ENCODE measurements at places on chromosomes 13 and 19.

DNA sequence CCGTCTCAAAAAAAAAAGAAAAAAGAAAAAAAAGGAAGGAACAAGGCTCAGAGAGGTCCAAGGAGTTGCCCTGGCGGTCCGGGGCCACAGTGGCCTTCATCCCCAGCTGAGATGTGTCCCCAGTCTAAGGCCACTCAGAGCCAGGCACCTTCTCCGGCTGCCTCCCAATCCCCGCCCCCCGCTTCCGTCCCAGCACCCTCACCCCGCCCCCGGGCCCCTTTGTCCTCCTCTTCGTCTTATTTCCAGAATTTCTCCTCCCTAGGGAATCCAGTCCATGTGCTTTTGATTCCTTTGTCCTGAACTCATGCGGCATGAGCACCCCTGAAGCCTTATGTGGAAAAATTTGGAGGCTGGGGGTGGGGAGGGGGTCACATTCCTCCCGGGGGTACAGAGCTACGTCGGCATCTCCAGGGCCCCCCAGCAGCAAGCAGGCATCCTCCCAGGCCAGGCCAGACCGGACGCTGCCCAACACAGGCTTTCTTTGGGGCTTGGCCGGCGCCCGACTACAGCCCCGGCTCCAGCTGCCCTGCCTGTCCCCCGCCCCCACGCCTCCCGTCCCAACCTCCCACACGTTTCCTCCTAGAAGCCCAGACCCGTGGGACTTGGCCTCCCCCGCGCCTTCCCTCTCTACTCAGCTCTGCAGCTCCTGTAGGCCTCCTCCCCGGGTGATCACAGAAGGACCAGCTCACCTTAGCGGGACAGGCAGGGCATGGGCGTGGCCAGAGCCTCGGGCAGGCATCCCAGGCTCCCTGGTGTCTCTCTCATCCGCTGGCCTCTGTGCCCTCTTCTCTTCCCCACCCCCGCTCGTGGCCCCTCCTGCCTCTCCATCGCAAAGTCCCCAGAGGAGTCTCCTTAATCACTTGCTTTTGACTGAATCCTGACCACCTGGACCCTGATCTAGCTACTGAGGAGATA, 17.8 kb upstream of the ADGRE5 start:
- DNase-seq: peak; percentile 65

DNA sequence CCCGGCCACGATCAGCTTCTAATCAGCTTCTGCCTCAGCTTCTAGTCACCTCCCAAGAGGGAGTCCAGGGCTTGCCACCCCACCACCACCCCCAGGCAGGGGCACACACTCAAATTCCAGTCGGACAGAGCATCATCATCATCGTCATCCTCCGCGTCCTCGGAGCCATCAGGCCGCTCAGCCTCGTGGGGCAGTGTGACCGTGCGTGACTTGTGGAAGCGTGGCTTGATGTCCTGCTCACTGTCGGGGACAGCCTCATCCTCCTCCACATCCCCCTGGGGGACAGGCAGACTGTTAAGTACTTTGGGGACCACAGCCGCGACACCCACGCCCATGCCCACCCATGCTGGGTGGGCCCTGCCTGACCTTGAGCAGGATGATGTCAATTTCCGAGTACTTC, 12.5 kb downstream of the TNPO2 start:
- DNase-seq: no peak

- DNase-seq: no peak
These were observed 572 bp downstream of the UGGT2 start for GRCh38 chr13:96052656-96053002.

DNA sequence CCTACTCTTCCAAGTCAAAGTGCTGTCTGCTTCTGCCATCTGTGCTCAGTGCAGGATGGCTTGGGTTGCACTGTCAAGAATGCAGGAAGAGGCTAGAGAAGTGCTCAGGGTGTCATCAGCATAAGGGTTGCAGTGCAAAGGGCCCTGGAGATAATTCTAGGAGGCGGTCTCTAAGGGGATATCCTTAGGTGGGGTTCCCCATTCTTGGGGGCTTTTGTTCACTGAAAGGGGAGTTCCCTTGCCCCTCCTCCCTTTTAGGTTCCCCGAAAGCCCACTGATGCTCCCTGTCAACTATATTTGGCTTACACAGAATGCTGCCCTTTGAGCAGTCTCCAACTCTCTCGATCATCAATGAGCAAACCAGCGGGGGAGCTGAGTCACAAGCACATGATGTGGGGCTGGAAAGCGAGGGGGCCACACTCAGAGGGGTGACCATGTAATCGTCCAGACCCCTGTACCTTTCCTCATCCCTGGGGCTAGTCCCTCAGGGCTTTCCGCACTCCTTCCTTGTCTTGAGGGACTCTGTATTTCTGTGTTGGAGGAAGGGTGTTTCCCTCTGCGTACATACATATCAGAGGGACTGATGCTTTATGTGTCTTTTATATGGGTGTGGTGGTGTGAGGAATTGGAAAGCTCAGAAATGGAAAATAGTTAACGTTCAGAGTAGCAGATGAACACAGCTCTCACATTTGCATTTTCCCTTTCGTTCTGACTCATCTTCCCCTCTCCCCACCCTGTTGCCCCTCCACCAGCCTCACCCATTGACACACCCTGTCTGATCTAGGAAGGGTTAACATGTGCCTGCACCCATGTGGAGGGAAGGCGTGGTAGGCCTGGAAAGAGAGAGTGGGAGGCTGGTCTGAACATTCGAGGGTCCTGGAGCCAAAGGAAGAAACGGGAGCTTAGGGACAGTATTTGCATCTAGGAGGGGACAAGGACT, 6.7 kb downstream of the ZBTB32 start:
- peak; percentile 76 for DNase-seq

- DNase-seq: no peak
These were observed 330.3 kb upstream of the MIR17HG start for GRCh38 chr13:91017031-91017668.

- DNase-seq: no peak
These were observed 158.1 kb downstream of the PCDH9 start for GRCh38 chr13:67071918-67072598.

- DNase-seq: no peak
These were observed 1171.9 kb downstream of the EFNB2 start for GRCh38 chr13:105363261-105364190.

- no peak for DNase-seq
These were observed 44.5 kb downstream of the RUBCNL start for GRCh38 chr13:46342538-46342937.

DNA sequence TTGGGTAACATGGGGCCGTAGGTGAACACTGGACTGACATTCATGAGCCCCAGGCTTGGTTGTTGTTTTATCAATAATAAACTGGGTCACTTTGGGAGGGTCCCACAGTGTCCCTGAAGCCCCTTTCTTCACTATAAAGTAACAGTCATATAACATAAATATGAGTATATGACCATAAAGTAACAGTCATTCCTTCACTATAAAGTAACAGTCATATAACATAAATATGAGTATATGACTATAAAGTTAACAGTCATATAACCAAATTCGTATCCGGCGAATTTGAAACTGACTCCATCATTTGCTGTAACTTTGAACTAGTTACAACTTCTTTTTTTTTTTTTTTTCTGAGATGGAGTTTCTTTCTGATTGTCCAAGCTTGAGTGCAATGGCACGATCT, 210.3 kb downstream of the KATNAL1 start:
- no peak for DNase-seq

DNA sequence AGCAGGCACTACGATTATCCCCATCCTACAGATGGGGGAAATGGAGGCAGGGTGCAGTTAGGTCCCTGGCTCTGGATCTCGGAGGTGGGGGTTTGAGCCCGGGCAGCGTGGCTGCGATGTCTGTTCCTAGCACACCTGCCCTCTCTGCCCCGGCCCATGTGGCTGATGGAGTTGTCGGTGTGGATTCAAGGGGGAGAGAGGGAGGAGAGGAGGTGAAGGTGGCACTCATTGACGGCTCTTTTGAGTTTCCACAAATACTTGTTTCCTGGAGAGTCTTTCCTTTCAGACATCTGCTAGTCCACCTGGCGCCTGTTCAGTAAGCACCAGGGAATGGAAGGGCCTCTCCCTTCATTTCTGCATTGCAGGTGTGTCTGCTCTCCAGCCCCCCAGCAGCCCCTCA, 69.9 kb downstream of the ARHGEF18 start:
- no peak for DNase-seq

- no peak for DNase-seq
These were observed 159.5 kb upstream of the SOX1 start for GRCh38 chr13:111907341-111907880.

GRCh38 chr19:31232180-31232579, 117.1 kb downstream of the TSHZ3 start:
- no peak for DNase-seq

- DNase-seq: no peak
These were observed 489.2 kb upstream of the NBEA start for GRCh38 chr13:34452831-34453230.

GRCh38 chr13:29901710-29902631, 51.6 kb upstream of the UBL3 start:
- DNase-seq: no peak

DNA sequence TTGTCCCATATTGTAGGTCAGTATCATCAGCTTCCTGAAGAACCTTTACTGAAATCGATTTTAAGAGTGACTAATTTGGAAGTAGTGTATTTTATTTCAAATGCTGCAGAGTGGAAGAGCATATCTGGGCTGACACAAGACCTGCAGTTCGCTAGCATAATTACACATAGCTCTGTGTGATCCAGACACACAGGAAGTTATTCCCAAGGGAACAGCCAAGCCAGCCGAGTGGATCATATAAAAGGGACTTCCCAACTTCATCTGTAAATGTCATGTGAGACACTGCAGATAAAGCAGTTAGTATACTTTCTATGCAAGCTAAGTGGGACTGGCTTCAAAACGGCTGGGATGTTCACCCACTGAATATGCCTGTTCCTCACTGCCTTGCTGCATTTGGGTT, 760.4 kb downstream of the SLITRK1 start:
- no peak for DNase-seq

- no peak for DNase-seq
These were observed 52.9 kb downstream of the SLC7A9 start for GRCh38 chr19:32816555-32817099.

DNA sequence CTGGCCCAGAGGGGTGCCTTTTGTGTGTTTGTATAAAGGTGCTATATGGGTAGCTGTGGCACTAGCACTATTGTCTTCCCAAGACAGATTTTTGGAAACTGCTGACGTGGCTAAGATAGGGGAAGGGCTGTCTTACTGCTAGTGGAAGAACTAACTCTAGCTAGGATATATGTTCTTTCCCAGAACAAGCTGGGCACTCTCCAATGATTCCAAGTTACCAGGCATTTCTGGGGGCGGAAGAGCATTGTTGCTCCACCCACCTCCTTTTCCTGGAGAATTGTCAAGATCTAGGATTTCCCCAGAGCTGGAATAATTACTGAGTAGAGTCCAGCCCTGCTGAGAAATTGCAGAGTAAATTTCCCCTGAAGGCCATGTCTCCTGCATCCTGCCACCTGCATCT, 408.3 kb downstream of the KLF5 start:
- DNase-seq: no peak

- no peak for DNase-seq
These were observed 7.2 kb downstream of the ACP4 start for GRCh38 chr19:50797429-50797780.

GRCh38 chr19:36009633-36010379, 1.2 kb upstream of the SYNE4 start:
- DNase-seq: no peak

DNA sequence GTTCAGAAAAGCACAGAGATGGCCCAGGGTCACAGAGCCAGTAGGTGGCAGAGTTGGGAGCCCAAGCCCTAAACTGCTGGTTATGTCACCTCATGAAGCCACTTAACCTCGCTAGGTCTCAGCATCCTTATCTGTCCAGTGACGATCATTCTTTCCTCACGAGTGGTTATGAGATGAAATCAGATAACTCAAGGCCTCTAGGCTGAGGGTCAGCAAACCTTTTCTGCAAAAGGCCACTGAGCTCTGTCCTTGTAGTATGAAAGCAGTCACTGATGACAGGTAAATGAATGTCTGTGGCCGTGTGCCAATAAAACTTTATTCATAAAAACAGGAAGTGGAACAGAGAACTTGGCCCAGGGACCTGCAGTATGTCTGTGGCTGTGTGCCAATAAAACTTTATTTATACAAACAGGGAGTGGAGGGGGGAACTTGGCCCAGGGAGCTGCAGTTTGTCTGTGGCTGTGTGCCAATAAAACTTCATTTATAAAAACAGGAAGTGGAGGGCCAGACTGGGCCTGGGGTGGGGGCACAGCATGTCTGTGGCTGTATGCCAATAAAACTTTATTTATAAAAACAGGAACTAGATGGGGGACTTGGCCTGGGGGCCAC, 71.2 kb downstream of the GNG7 start:
- DNase-seq: no peak

- no peak for DNase-seq
These were observed 7.3 kb upstream of the NLRP8 start for GRCh38 chr19:55940306-55940705.

GRCh38 chr13:113629866-113630265, 28.1 kb downstream of the ATP4B start:
- DNase-seq: no peak

GRCh38 chr13:23354520-23354919, 79.0 kb downstream of the SACS start:
- DNase-seq: no peak
